Stimulated activated CD8-positive, alpha-beta memory T cell treated with anti-CD3 and anti-CD28 coated beads, Interleukin-15, amount 100 ng/mL, for 1 hour (primary cell): ENCODE measurements at places on chromosomes 1 and 21.

DNA sequence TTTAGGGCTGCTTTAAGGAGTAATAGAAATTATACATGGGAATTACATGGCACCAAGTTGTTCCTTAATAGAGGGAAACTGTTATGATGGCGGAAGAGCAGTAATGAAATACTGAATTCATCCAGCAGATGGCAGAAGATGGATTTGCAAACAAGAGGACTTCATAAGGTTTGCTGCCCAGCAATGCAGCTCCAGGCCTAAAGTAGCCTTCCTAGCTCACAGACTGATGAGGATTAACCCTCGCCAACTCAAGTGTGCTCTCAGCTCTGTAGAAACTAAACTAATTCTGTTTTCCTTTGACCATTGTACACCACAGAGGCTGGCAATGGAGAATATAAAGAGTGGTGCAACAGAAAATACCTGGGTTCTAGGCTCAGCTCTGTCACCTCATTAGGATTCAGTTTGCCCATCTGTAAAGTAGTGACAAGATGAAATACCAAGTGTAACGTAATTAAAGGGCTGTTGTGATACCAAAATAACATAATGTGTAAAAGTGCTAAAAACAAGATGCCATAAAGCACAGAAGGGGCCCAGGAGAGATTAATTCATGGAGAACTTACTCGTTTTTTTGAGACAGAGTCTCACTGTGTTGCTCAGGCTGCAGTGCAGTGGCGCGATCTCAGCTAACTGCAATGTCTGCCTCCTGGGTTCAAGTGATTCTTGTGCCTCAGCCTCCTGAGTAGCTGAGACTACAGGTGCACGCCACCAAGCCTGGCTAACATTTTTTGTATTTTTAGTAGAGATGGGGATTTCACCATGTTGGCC, 102.4 kb upstream of the SERBP1 start:
- no peak for DNase-seq

DNA sequence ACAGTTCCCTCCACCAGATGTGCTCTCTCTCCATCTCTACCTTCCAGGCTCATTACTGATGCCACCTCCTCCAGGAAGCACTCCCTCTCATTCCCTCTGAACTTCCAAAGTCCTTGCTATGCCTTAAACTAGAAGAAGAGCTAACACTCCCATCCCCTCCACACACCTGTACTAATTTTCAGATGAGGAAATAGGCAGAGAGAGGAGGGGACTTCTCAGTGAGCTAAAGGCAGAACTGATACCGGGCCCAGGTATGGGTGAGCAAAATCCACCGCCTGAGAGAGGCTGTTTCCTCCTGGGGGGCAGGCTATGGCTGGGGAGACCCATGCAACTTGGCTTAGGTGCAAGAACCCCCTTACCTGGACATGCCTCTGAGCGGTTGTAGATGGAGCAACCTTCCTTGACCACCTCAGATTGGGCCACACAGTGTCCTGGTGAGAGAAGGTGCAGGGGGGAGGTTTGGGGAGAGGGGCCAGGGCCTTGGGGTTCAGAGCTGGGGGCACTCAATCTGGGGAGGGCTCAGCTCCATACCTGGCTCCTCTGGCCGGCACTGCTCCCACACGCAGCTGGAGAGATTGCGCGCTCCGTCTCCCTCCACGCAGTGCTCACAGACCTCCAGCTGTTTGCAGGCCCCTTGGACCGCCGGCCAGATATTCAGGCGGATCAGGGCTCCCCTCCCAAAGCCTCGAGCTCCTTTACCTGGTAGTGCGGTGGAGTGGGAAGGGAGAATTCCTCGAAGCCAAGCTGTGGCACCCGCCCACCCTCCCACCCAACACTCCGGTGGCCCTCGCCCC, 967 bp downstream of the CD164L2 start:
- DNase-seq = no peak

DNA sequence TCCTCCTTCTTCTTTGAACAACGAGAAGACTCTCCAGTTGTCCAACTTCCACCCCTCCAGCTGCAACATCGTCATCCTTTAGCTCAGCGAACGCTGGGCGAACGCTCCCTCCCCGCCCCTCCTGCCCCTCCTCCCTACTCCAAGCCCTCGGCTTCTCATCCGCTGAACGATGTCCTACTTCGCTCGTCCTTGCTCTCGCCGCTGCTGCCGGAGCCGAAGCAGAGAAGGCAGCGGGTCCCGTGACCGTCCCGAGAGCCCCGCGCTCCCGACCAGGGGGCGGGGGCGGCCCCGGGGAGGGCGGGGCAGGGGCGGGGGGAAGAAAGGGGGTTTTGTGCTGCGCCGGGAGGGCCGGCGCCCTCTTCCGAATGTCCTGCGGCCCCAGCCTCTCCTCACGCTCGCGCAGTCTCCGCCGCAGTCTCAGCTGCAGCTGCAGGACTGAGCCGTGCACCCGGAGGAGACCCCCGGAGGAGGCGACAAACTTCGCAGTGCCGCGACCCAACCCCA, at the start of gene BCAN:
BCAN (plus strand) TSS at position 357 of the 504 bp plus-strand sequence. CDS start 3,938 bp downstream, outside the sequence.
- DNase-seq = no peak

DNA sequence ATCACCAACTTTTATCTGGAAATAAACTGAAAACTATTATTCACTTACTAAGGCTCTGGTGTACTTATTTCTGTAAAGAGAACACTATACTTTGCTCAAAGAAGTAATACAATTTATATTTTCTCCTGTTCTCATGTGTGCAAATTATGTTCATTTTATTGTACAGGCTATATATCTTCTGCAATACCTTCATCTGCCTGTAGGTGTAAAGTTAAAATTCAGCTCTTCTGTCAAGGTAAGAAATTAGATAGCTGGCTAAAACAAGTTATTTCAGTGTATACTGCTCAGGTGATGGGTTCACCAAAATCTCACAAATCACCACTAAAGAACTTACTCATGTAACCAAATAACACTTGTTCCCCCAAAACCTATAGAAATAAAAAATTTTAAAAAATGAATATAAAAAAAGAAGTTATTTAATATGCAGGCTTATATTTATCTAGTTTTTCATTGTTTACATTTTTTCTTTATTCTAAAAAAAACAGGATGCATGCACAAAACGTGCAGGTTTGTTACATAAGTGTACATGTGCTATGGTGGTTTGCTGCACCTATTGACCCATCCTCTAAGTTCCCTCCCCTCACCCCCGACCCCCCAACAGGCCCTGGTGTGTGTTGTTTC, 81.5 kb downstream of the PTGER3 start:
- no peak for DNase-seq

- no peak for DNase-seq
Observed at GRCh38 chr1:229870381-229870780, 196.7 kb upstream of the GALNT2 start.

- DNase-seq = no peak
Observed at GRCh38 chr1:212721388-212722247, 22.0 kb upstream of the BATF3 start.
